DMS79 (cell line): ENCODE measurements at places on chromosomes 5 and 9.

DNA sequence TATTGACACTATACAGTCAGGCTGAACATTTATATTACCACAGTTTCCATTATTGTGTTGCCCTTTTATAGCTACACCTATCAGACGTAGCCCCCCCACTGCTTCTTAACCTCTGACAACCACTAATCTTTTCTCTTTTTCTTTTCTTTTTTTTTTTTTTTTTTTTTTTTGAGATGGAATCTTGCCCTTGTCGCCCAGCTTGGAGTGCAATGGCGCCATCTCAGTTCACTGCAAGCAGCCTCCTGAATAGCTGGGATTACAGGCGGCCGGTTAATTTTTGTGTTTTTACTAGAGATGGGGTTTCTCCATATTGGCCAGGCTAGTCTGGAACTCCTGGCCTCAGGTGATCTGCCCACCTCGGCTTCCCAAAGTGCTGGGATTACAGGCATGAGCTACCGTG is 75.4 kb downstream of the UHRF2 start:
- no peak for DNase-seq

DNA sequence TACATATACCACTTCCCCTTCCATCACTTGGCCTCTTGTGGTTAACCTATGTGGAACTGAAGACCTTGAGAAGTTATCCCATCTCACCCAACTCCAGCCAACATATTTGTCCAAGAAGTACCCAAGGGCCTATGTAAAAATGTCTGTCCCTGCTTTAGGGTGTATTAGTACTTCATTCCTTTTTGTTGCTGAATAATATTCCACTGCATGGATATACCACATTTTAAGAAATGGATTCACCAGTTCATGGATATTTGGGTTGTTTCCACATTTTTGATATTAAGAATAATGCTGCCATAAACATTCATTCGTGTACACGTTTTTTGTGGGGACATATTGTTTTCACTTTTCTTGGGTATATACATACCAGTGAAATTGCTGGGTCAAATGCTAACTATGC is 28.6 kb downstream of the IDNK start:
- DNase-seq, result no peak

GRCh38 chr9:16058131-16058549 is 505.3 kb downstream of the CCDC171 start:
- DNase-seq, result no peak

DNA sequence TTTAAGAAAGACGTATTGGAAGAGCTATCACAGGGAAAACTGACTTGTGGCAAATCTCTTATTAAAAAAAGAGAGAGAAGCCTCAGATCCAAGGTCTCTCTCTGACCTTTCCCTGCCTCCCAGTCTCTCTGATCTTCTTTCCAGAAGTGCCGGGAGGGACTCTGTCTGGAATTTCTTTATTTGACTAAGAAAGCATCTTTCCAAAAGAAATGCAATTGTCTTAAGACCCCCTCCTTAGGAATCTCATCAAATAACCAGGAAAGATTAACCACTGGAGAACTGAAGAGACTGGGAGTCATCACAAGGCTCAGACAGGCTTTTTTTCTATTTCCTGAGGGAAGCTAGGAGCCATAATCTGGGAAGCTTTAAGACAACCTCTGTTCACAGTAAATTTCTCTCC is 4.6 kb downstream of the C1QTNF3 start:
- no peak for DNase-seq

DNA sequence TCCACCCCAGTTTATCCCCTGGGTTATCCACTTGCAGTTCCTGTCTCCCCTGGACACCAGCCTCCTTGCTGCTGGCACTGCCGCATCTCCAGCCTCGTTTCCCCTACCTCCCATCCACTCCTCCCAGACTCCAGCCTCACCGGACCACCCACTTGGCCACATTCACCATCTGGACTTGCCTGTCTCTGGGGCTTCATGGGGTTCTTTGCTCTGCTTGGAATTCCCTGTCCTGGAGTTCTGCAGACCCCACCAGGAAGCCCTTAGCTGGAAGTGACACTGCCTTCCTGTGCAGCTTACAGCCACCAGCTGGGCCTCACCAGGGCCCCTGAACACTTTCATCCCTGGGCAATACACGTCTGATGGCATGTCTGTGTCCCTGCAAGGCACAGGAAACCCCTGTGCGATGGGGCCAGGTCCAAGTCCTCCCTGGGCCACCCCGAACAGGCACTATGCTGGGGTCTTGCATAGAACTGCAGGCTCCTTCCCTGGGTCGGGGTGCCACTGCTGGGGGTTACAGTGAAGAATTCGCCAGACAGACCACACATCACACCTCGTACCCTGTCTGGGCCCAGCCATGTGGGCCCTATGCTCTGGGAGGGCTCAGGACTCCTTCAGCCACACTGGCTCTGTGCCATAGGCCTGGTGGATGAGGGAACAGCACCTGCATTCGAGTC is 3.0 kb downstream of the FLT4 start:
- no peak for DNase-seq
